ENCODE measurements at places on chromosomes 5 and 9.
A peak's percentile ranks its signal among the peaks of the same experiment; 100 is the strongest.

- no peak for DNase-seq
Measured at GRCh38 chr5:96331681-96332361, 101.2 kb downstream of the PCSK1 start.

DNA sequence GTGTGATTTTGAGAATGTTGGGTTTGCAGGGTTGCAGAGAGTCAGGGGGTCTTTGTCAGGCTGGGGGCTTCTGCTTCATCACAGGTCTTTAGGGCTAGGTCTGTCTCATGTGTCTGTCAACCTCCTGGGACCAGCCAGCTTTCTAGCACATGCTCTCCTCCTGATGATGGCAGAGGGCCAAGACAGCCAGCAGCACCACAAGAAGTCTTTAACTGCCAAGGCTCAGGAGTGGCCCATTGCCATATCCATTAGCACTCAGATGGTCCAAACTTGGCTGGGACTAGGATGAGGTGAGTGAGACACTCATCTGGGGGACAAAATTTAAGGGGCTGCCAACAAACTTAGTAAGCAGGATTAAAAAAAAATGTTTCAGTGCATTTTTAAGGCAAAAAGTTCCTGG lies 384.2 kb upstream of the CDH10 start:
- peak; percentile 79 for DNase-seq

GRCh38 chr5:152503206-152503605 lies 98.1 kb upstream of the NMUR2 start:
- DNase-seq, result no peak

DNA sequence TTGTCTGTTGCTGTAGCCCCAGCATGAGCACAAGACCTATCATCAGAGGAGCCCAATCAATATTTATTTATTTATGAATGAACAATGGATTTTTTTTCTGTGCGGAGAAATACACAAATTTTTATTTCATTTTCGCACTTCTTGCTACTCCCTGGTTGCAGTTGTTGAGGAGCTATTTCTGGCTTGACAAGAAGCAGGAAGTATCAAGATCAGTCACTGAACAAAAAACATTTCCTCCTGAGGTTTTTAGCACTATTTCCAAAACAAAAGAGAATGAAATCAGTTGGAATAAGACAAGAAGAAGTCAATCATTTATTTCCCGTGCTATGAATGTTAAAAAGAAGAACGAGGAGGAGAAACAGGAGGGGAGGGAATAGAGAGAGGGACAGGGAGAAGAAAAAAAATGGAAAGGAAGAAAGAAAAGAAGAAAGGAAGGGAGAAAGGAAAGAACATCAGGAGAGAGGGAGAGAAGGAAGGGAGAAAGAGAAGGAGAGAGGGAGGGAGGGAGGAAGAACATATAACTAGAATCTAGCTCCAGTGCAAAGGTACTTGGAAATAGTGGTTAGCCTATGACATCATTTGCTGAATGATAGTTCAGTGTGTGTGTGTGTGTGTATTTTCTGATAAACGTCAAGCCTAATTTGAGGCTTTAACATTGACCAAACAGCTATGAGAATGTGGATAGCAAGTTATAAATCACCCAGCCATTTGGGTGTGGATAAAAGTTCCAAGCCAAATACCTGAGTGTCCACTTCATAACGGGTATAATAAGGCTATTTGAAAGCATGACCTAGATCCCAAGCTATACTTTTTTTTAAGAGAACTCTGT lies 586.0 kb downstream of the EBF1 start:
- DNase-seq, result no peak

DNA sequence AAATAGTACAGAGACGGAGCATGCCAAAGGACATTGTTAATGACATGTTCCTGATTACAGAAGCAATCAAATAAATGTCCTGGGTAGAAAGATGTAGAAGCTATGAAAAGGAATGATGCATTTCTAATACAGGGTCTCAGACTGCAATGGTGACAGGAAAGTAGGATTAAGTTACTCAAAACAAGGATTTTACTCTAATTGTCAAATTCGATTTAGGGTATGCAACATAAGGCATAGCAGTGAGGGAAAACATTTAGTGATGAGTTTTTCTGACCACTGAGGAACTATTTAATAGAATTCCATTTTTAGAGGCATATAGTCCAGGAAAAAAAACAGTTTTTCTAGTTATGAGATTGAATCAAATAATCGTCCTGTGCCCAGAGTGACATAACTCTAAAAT lies 715.1 kb upstream of the ACO1 start:
- no peak for DNase-seq

DNA sequence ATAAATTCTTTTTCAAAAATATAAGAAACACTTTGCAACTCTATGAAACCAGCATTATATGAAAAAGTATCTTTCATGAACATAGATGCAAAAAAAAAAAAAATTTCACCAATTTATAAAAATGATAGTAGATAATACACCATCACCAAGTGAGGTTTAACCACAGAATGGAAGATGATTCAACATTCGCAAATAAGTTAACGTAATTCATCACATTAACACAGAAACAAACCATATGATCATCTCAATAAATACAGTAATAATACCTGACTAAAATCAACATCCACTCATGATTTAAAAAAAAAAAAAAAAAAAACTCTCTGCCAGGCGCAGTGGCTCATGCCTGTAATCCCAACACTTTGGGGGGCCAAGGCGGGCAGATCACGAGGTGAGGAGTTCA lies 6.3 kb downstream of the PJA2 start:
- DNase-seq, result no peak

GRCh38 chr5:41747301-41747700 lies 122.9 kb downstream of the OXCT1 start:
- DNase-seq, result peak; percentile 53

- peak; percentile 83 for DNase-seq
Measured at GRCh38 chr9:94668928-94669729, 29.8 kb upstream of the FBP1 start.

GRCh38 chr5:83687124-83687619 lies 33.5 kb downstream of the HAPLN1 start:
- no peak for DNase-seq

GRCh38 chr5:100860407-100860806 lies 42.7 kb downstream of the ST8SIA4 start:
- no peak for DNase-seq

- no peak for DNase-seq
Measured at GRCh38 chr5:99706160-99706559, 777.4 kb upstream of the CHD1 start.

- peak; percentile 51 for DNase-seq
Measured at GRCh38 chr5:6158974-6159831, 219.1 kb downstream of the MED10 start.

GRCh38 chr9:106752581-106752980 lies 110.4 kb upstream of the ZNF462 start:
- DNase-seq, result peak; percentile 21

- no peak for DNase-seq
Measured at GRCh38 chr5:171226096-171226754, 82.8 kb upstream of the TLX3 start.

DNA sequence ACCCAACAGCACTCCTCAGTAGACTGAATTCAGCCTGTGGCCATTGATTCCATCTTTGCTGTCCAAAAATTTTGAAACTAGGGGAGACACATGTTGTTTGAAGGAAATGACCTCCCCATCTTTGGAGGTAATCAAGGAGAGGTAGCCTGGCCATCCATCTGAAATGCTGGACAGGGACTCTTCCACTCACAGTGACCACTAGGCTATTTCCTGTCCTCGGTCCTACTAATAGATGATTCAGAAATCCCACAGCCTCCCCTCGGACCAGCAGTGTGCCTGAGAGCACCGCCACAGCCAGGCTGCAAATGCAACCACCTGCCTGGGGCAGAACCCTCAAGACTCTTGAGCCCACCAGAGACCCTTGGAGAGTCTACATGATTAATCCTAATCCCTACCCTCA lies 12.5 kb downstream of the HRH2 start:
- DNase-seq, result no peak

DNA sequence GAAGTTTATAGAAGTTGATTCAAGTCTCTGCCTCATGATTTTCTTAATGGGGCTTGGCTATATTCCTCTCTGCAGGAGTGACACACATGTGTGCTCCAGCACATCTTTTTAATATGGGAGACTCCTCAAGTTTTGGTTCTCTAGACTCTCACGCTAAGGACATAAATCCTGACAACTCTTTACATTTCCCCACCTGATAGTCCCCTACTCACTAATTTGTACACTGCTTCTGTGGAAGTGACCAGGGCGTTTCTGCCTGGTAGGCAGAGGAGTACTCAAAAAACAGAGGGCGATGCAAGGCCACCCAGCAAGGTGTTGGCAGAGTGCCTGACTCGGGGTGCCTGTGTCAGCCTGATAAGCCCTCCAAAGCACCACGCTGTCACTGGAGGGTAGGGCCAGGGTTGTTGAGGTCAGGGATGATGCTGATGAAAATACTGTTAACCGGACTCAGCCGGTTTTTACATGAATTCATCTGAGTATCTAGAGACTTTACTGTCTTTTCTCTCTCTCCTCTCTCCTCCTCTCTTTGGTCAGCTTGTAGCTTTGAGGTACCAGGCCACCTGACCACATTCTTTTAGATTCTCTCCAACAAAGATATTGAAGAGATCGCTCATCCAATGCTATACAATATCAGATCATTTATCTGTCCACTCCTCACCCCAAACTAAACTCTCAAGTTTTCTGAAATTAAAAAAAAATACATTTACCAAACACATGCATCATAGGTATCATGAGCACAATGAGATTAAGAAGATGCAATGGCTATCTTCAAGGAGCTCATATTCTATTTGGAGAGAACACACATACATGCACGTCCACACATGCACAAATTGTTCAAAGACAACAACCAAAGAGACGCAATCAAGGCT lies 205.2 kb downstream of the PIK3R1 start:
- peak; percentile 72 for DNase-seq

DNA sequence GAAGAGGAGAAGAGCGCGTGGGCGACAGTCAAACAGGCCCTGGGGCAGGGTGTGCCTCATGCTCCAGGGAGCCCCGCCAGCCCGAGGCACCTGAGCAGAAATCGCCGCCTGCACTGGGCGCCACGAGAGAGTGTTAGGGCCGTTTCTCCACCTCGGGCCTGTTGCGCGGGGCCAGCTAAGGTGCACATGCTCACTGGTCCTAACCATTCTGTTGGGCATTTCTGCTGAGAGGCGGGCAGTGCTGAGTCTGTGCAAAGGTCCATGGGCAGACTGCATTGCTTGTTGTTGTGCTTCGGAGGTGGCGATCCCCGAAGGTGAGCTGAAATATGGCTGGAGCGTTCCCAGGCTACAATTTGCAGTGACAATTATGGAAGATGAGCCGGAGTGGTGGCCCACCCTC lies 367.8 kb upstream of the SPATA31A5 start:
- DNase-seq, result no peak

DNA sequence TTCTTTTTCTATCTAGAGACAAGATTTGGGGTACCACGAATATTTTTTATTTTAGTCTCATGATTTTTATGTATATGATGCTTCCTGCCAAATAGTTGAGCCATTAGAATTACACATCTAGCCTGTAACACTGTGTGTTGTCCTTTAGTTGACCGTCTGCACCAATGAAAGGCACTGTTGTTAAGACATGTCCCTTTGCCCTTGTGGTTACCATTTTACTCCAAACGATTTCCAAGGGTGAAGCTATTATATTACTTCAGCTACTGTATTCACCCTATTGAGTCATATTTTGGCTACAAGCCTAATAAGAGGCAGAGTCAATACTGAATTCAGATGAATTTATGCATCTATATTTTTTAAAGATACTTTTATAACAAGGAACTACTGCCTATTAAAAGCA lies 207.6 kb downstream of the CETN3 start:
- DNase-seq, result no peak

DNA sequence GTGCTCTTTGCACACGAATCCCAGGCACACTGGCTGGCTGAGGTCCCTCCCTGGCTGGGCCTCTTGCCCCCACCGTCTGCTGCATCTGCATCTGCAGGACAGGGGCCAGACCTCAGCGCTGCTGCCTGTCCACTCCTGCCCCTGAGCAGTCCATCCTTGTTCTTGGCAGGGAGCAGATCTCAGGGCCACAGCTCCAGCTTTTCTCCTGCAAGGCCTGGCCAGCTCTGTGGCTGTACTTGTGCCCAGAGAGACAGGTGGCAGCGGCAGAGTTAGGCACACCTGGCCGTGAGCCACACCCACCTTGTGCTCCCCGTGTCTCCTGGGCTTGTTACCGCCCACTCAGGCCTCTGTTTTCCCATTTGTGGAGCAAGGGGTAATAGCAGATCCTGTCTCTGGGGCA lies 13.9 kb downstream of the NEK6 start:
- DNase-seq, result no peak

GRCh38 chr5:111255169-111255568 lies 31.0 kb downstream of the CAMK4 start:
- no peak for DNase-seq

GRCh38 chr5:158070859-158071258 lies 211.9 kb upstream of the CLINT1 start:
- DNase-seq, result peak; percentile 42

DNA sequence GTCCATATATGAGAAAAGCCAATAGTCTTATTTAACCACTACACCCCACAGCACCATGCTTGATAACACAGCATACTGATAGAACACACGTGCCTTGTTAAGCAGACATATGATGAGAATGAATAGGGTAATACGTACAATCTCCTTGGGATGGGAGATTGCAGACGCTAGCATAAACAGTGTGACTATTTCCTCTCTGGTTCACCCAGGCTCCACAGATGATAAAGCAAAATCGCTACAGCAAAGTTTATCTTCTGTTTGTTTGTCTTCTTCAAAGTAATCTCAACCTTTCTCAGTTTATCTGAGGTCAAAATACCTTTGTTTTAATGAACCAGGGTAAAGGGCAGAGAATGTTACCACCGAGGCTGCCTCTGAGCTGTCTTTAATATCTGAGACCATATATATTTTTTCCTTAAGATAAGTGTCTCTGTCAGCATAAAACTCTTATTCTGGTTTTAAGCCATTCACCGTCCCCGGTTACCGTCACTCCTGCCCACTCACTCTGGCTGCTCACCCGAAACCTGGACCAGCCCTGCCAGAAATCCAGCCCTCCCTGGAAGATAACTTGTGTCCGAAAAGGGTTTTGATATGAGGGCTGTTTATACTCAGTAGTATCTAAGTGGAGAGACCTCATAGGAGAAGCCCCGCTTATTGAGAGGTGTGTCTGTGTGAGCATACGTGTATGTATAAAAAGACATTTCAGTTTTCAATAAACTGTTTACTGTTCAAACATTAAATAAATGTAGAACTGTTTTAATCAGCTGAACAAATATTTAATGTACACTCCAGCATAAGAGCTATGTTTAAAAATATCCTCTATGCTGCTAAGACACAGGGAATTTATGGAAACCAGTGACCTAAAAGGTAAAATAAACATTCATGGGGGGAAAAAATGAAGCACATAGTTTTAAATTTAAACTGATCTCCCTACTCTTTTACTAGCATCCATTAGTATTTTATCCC lies 465.4 kb downstream of the RASEF start:
- DNase-seq, result peak; percentile 55
